ENCODE measurements at places on chromosomes 13 and 19.

DNA sequence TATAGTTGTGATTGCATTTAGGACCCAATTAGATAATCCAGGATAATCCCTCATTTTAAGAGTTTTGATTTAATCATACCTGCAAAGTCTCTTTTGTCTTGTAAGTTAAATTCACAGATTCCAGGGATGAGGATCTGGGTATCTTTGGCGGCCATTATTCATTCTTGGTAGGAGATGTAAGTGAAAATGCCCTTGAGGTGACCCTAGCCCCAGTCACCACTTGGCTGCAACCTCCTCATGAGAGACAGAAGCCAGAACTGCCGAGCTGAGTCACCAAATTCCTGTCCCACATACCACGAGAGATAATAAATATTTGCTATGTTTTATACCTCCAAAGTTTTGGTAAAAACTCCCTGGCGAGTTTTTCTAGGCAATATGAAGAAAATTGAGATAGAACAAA is 389.4 kb downstream of the RFC3 start:
- DNase-seq, result no peak

DNA sequence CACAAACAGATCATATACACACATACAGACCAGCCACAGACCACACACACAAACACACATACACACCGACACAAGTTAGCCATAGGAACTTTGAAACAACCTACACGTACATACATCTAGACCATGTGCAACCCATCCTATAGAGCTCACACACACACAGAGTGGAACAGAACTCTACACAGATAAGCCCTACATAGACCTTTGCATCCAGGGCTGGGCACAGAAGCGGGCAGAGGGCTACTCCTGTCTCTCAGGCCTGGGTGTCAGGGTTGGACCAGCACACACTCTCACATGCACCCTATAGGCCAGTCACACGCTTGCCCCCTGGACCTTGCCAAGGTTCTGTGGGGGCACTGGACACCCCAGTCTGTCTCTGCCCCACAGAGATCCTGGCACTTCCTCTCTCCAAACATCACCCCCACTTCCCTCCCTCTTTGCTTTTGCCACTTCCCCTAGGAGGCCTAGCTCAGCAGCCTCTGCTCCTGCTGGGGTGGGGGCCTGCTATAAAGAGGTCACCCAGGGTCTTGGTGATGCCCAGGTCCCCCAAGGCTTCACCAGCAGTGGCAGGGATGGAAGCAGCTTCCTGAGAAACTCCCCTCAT is 5.8 kb upstream of the JUNB start:
- no peak for DNase-seq

DNA sequence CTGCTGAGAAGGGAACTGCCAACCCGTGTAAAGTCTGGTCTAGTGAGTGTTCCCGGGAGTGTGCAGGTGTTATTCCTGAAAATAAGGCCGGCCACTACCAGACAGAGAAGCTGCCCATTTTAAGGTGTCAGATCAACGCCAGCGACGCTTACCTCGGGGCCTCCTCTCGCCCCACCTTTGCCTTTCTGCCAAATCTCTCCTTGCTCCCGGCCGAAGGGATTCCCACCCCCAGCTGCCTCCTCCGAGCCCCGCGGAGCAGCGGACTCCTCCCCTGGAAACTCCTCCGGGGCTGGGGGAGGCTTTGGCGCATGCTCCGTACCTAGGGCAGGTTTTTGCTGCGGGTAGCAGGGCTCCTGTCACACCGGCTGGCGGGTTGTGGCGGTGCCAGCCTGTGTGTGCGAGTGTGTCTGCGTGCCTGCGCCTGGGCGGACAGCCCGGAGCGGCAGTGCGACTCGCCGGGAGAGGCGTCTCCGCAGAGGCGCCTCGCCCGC is at the start of gene HS6ST3:
Gene HS6ST3 (plus strand): TSS at position 359 of the 491 bp plus-strand sequence.
- DNase-seq, result no peak

DNA sequence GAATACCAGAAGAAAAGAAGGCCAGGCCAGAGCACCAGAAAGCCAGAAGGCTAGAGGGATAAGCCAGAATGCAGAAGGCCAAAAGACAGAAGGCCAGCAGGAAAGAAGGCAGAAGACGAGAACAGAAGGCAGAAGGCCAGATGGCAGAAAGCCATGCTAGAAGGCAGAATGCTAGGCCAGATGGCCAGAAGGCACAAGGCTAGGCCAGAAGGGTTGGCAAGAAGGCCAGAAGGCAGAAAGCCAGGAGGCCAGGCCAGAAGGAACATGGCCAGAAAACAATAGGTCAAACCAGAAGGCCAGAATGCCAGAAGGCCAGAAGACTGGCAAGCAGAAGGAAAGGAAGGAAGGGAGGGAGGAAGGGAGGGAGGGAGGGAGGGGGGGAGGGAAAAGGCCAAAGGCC is 188.8 kb downstream of the TUBA3C start:
- DNase-seq, result no peak

- no peak for DNase-seq
Measured at GRCh38 chr19:38093587-38093986, 130.4 kb downstream of the DPF1 start.

DNA sequence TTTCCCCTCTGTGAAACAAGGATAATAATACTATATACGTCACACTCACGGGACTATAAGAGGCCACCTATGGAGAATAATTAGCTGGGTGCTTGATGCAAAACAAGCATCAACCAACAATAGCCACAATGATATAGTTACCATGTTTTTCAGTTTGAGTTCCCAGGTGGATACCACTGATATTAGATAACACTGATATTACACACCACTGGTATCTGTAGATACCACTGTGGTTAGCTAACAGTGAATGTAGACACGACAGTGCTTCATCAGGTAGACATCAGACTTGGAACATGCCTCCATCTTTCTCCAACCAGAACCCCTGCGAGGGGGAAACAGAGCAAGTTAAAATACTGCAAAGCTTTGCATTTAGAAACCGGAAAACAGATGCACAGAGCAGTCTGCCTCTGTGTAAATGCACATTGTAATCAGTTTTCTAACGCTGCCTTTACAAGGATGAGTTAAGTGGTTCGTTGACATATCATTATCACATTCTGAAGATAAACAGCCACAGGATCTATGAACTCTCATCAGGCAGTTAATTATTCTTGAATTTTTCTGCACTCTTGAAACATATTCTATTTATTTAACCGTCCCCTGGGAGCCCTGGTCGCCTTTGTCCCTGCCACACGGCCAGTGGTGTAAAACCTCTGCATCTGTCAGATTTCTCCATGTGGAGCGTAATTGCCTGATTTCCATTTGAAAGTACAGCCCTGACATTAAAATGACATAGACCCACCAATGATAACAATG is 80.7 kb downstream of the RNASEH2B start:
- DNase-seq, result no peak

GRCh38 chr13:28743020-28743419 is 24.2 kb upstream of the SLC46A3 start:
- DNase-seq, result no peak

GRCh38 chr19:51938936-51939335 is 11.7 kb downstream of the ZNF613 start:
- DNase-seq, result no peak

GRCh38 chr19:39408392-39409207 is 2.0 kb downstream of the ZFP36 start:
- DNase-seq, result peak; percentile 29

- DNase-seq, result peak; percentile 17
Measured at GRCh38 chr19:51514866-51515481, 13.4 kb upstream of the SIGLEC12 start.

DNA sequence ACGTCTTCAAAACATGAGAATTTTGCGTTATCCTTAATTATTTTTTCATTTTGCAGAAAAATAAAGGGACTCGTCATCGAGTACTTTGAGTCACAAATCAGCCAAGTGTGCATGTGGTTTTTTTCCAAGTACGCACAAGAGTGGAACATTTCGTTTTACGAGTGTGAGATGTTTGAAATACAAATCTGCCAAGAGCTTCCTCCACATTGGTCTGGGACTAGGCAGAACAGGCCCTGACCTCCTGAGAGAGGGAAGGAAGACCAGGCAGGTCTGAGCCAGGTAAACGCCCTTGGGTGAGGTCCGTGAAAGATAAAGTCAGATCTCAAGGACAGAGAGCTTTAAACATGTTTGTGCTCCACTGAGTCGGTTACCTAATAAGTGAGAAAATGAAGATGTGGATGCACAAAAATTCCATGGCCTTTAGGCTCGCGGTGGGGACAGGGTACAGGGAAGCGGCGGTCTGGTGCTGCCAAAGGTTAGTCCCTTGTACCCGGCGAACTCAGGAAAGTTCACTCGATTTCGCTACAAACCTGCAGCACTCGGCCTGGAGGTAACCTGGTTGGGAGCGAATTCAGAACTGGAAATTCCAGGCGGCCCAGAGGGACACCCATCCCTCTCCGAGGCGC is 473 bp upstream of the ITM2B start:
- DNase-seq, result no peak

DNA sequence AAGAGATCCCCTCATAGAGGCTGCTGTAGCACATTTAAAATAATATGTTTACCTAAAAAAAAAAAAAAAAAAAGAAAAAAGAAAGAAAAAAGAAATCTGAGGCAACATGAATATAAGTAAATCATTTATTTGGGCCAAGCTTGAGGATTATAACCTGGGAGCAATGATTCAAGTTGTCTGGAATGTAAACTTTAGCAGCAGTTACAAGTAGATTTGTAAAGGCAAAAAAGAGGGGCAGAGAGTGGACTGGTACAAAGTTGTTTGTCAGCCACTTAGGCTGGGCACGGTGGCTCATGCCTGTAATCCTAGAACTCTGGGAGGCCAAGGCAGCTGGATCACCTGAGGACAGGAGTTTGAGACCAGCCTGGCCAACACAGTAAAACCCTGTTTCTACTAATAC is 11.3 kb downstream of the ZNF43 start:
- DNase-seq, result no peak

- DNase-seq, result no peak
Measured at GRCh38 chr19:4443188-4443587, 14.4 kb downstream of the UBXN6 start.

DNA sequence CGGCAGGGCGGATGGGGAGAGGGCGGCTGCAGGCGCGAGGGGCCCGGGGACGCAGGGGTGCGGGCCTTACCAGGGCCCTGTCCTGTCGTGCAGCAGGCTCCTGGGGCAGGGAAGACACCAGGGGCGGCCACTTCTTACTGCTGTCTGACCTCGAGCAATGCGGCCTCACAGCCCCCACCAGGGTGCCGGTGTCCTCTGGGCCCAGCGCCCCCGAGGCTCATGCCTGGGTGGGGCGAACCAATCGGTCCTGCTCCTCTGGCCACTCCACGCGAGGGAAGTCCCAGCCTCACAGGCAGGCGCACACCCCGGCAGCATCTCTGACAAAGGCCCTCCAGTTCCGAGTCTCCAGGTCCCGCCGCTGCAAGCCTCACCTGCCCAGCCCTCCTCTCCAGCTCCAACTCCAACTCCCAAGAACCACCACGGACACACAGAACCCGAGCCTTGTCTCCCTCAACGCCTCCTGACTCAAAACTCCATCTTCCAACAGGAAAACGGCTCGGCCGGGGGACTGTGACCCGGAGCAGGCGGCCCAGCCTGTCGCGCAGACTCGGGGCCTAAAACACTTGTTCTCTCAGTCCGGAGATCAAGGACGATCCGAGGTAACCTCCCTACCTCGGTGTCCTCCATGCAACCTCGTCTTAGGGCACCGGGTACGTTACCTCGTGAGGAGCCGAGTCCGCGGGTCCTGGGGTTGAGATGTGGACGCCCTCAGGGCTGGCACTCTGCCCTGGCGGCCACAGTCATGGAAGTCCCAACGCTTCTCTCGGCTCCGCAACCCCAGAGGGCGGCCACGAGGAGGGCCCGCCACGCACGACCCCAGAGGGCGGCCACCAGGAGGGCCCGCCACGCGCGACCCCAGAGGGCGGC is 6.5 kb downstream of the FGF22 start:
- DNase-seq, result no peak

GRCh38 chr19:58118979-58119733 is 21.1 kb upstream of the ZSCAN18 start:
- DNase-seq, result no peak
